NCI-H1417 treated with DMSO at 0.1 percent for 48 hours (cell line): ENCODE measurements at places on chromosomes 7 and 10.

DNA sequence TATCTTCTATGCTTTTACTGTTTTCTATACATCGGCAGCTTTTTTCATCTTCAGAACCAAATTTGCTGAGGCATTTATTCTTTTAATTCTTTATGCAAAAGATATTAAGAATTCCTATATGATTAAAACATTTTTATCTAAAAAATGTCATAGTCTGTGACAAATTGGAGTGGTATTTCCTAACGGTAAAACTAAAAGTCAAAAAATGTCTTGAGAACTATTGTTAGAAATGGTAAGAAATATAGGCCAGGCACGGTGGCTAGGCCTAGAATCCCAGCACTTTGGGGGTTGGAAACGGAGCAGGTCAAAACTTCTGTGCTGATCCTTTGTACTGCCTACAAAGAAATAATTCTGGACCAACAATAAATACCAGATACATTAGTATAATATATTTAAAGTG lies 57.7 kb upstream of the PRR15 start:
- DNase-seq = no peak

GRCh38 chr7:45698303-45699014 lies 124.3 kb downstream of the ADCY1 start:
- DNase-seq = no peak

- no peak for DNase-seq
Measured at GRCh38 chr10:31648966-31649365, 279.7 kb downstream of the ARHGAP12 start.

DNA sequence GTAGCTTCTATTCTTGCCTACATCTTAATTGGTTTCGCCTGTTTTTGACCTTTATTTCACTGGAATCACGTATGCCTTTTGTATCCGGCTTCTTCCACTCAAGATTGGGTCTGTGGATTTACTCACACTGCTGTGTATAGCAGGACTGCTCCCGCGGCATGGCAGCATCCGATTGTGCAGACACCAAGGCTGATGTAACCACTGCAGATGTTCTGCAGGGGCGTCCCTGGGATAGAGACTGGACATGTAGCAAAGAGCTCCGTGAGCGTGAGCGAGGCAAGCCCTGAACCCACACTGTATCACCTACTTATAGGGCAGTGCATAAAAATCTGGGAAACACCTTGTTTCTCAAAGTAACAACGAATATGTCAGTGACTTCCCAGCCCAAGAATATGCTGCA lies 11.4 kb upstream of the IDI2 start:
- no peak for DNase-seq

DNA sequence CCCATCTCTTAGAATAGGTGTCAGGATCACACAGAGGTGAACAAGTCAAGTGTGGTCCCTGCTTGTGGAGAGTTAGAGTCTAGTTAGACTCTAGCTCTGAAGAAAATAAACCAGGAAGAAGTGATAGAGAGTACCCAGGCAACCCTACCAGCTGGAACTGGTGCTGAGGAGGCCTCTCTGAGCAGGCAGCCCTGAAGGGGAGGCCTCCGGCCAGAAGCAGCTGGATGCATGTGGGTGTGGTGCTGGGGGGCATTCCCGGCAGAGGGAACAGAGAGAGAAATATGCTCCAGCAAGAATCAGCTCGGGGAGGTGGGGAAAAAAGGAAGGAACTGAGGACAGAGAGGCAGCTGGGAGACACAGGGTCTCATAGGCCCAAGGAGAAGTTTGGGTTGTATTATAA lies 68.6 kb downstream of the APBB1IP start:
- DNase-seq = no peak
